Right renal cortex interstitium (tissue), 3 donors: ENCODE measurements at places on chromosomes 12 and 14.

DNA sequence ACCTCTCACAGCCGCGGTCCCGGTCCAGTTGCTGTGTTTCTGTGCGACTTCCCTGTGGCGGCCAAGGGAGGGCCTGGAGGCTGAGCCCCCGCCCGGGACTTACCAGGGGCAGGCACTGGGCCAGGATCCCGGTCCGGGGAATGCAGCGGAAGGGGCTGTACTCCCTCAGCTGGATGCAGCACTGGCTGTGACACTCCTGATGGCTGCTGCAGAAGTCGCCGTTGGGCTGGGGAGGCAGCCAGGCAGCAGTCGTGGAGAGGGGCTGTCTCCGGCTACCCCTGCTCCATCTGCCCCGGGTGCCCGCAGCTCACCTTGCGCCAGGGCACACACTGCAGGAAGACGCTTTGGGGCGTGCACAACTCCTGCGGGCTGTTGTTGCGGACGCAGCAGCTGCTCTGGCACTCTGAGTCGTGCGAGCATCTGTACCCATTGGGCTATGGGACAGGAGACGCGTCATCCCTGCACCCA lies 6.2 kb downstream of the LRCOL1 start:
- no peak for DNase-seq

DNA sequence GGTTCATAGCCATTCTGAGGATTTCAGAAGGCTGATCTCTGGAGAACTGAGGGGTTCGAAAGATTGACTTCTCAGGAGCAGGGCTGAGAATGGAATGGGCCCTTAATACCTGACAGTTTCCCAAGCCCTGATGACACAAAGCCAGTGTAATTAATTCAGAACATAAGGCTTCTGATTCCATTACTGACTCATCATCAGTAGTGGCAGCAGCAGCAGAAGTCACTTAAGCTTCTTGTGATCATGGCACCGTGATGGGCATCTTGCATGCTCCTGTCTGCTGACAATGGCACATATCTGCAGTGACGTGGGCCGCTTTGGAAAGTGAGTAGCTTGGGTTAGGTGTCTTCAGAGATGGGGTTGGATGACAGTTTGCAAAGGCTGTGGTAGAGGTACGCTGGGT lies 38.2 kb upstream of the GSG1 start:
- DNase-seq: no peak

GRCh38 chr14:86153480-86153879 lies 623.5 kb downstream of the FLRT2 start:
- DNase-seq: no peak

GRCh38 chr12:26298785-26299621 lies 103.6 kb downstream of the SSPN start:
- DNase-seq: no peak

DNA sequence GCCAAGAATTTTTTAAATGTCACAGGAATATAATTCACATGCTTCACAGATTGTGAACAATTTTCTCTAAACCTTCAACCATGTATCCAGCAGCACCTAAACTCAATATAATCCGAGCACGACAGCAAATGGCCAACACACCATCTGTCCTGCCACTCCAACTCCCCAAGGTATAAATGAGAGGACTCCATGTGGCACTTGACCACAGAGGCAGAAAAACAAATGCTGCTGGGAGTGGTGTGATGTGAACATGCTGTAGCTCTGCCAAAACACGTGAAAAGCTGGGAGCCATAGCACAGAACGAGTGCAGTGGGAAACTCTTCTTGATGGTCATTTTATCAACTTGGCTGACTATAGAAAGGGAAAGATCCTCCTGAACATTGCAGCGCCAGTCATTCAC lies 70.9 kb downstream of the LLPH start:
- DNase-seq: no peak

- no peak for DNase-seq
These were observed 17.3 kb upstream of the GPRC5A start for GRCh38 chr12:12874029-12874428.

- DNase-seq: no peak
These were observed 8.8 kb downstream of the RASSF3 start for GRCh38 chr12:64618953-64619590.
